GM23338 (cell line): ENCODE measurements at places on chromosomes 6 and 20. TPM values are rescaled to one million over a fixed set of nuclear protein-coding genes. Genes with fewer than 3 reads are reported as not detected.
A peak's percentile ranks its signal among the peaks of the same experiment; 100 is the strongest.

NKX2-2 gene
- total RNA-seq, result not detected in 2 replicates

GRCh38 chr6:46248143-46248542 lies 77.4 kb upstream of the ENPP5 start:
- H3K4me1 ChIP-seq, result no peaks in the 10 kb centered on the region
- no peaks in the 10 kb centered on the region for H3K27me3 ChIP-seq
- H3K36me3 ChIP-seq, result no peaks in the 10 kb centered on the region
- DNase-seq, result no peak
- no peak overlapping the region for H3K27ac ChIP-seq
- no peak overlapping the region for H3K4me3 ChIP-seq

PSMB9 gene
- 2.8 TPM in 1 of 2 replicates, not detected in the other for total RNA-seq

GRCh38 chr6:149060300-149060984 lies 257.1 kb upstream of the TAB2 start:
- H3K27me3 ChIP-seq, result no peaks in the 10 kb centered on the region
- no peaks in the 10 kb centered on the region for H3K36me3 ChIP-seq
- H3K4me3 ChIP-seq, result no peak overlapping the region
- H3K27ac ChIP-seq, result peak overlapping the region; percentile 42; the same call in 1 of the 2 replicates

GRCh38 chr6:91099479-91099878 lies 512.6 kb upstream of the MAP3K7 start:
- no peak for DNase-seq
- no peaks in the 10 kb centered on the region for H3K4me1 ChIP-seq
- H3K27me3 ChIP-seq, result no peaks in the 10 kb centered on the region
- H3K4me3 ChIP-seq, result no peak overlapping the region

GRCh38 chr6:132819405-132820161 lies 5.2 kb downstream of the RPS12 start:
- peak; percentile 21 for DNase-seq
- H3K27me3 ChIP-seq, result no peaks in the 10 kb centered on the region
- no peak overlapping the region for H3K4me3 ChIP-seq
- H3K36me3 ChIP-seq, result peaks cover 39% of the 10 kb centered on the region
- peaks cover 26% of the 10 kb centered on the region for H3K4me1 ChIP-seq
- peak overlapping the region; percentile 89 for H3K27ac ChIP-seq

DNA sequence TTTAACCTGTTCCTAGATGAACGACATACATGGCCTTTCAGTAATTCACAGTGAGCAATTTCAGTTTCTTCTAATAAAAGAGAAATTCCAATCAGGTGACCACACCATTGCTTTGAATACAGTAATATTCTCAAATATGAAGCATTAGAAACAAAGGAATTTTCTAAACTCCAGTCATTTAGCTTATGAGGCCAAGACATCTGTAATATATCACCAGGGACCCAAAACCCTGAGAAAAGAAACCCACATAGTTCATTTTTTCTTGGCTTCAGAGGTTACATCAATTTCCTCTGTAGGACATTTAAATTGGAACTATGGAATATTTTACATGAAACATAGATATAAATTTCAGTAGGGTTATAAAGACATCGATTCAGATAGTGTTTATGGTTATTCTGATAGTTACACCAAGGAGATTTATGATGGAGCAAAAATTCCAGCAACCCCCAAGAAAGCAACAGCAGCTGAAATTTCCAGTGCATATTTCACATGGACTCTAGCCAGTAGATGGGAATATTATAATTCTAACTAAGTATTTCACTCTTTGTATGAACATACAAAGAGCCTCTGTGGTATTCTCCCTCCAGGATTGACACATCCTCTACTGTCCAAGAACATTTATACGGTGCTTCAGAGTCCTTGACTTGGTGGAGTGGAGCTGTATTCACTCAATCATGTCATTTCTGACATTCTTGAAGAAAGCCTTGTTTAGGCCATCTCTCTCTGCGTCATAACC lies 82.9 kb downstream of the ADGRG6 start:
- no peaks in the 10 kb centered on the region for H3K36me3 ChIP-seq
- no peaks in the 10 kb centered on the region for H3K27me3 ChIP-seq
- DNase-seq, result no peak
- H3K27ac ChIP-seq, result no peak overlapping the region
- no peak overlapping the region for H3K4me3 ChIP-seq

KIFC1 gene
- 61.7 and 64.4 TPM in 2 replicates for total RNA-seq

KIF25 gene
- 0.69 and 1.5 TPM in 2 replicates for total RNA-seq
